Esophagus muscularis mucosa (tissue), 4 donors: ENCODE measurements at places on chromosomes 2 and 18. TPM values are rescaled to one million over a fixed set of nuclear protein-coding genes. Genes with fewer than 3 reads are reported as not detected.

DNA sequence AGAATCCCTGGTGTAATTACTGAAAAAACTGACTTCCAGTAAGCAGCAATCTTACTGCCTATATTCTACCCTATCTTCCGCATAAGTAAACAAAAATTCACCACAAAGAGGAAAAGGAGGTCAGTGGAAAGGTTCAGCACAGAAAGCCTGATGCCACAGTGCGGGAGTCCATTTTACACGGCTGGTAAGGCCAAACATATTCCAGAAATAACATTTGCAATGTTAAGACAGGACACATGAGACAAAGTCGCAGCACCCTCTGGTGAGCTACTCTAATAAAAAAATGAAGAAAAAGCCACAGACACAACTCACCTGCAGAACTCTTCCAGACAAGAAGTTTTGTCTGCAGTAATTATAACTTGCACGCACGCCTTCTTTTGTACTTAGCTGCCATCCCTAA lies 40.6 kb downstream of the GEMIN6 start:
- no peak for DNase-seq

GRCh38 chr18:56067969-56068671 lies 480.1 kb upstream of the TCF4 start:
- no peak for DNase-seq

DNA sequence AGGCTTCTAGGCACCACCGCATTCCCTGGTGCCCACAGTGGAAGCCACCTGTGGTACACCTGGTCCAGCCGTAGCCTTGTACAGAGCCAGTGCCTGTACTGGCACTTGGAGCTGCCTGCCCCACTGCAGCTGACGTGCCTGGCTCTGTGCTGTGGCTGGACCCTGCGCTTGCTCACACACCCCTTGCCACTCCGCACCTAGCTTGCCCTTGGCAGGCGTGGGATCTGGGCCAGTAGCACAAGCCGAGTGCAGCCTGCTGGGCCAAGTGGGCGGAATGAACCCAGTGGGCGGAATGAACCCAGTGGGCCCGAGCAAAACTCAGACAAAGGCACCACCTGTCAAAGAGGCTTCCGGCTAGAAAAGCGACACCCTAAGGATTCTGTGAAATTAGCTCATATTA lies 126.3 kb downstream of the ARHGAP28 start:
- DNase-seq, result no peak

GRCh38 chr2:118386641-118387302 lies 298.5 kb downstream of the INSIG2 start:
- no peak for DNase-seq

DNA sequence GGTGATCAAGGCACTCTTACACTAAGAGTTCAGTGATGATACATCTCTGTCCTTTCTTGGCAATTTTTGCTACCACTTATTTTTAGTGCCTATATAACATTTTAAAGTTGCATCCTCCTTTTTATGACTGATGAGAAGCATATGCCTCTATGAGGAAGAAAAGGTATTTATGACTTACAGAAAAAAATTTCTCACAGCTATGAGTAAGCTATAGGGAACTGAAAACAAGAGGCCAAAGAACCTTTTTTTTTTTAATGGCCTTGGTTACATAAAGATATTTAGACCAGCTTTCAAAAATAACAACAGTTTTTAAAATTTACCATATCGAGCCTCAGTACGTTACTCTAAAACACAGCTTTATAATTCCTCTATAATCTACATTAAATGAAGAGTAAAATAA lies 21.3 kb downstream of the MBD5 start:
- no peak for DNase-seq

Gene SOCS6
- total RNA-seq, result 22.3 TPM
